ENCODE measurements at places on chromosomes 2 and 18. TPM values are rescaled to one million over a fixed set of nuclear protein-coding genes. Genes with fewer than 3 reads are reported as not detected.

DNA sequence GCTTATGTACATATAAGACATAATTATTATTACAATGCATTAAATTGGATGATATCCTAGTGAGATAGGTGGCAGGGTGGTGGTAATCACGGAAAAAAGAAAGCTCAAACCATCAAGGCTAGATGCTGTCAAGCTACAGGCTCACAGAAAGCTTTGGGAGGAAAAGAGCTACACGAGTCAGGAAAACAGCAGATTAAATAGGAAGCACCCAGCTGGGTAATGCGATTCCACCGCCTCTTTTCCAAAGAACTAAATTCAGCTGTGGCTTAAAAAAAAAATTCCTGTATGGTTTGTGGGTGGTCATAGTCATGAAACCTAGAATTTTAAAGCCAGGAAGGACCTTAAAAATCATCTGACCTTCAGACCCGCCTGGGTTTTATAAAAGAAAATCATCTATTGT, 23.7 kb upstream of the PTPN4 start:
- H3K36me3 ChIP-seq: no peaks in the 10 kb centered on the region
- no peak for DNase-seq

DNA sequence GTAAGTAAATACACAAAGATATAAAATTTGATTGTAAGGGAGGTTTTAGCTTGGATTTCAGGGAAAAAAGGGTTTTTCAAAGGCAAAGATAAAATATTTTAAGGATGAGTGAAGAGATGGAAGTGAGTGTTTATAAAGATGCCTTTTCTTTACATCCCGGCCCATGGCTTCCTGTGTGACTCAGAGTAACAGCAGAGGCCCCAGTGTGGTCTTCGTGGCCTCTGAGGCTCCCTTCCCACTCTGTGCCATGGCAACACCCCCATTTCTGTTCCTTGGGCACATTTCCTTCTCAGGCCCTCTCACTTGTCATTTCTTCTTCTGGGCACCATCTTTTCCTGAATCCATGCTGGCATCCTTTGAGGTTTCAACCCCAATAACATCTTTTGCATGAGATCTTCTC, 92.6 kb upstream of the TMEM18 start:
- no peaks in the 10 kb centered on the region for H3K36me3 ChIP-seq
- DNase-seq: no peak
- no peaks in the 10 kb centered on the region for H3K27me3 ChIP-seq
- no peak overlapping the region for H3K4me3 ChIP-seq

DNA sequence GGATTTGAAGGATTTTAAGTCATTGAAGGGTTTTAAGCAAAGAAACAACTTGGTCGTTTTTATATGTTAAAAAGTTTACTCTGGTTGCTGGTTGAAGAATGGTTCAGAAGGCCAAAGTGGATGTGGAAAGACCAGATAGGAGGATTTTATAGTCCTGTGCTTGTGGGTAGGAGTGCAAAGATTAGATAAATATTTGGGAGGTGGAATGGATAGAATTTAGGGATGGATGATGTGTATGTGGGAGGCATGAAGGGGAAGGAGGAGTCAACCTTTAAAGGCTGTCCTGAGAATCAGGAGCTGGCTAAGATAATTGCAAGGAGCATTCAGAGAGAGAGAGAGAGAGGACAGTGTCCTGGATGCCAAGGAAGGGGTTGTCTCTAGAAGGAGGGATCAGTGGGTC, 190.1 kb upstream of the SPRED2 start:
- H3K36me3 ChIP-seq: no peaks in the 10 kb centered on the region
- no peak overlapping the region for H3K27ac ChIP-seq
- no peaks in the 10 kb centered on the region for H3K4me1 ChIP-seq

GRCh38 chr2:194938066-194938465, 719.0 kb upstream of the SLC39A10 start:
- no peak for DNase-seq
- no peaks in the 10 kb centered on the region for H3K27me3 ChIP-seq
- no peak overlapping the region for H3K27ac ChIP-seq

The FHL2 gene
- total RNA-seq: 11.9 TPM

The TMEM163 gene
- 71.6 TPM for total RNA-seq

GRCh38 chr18:13361431-13361830, 142.9 kb downstream of the LDLRAD4 start:
- H3K4me1 ChIP-seq: no peaks in the 10 kb centered on the region
- H3K36me3 ChIP-seq: no peaks in the 10 kb centered on the region
- no peaks in the 10 kb centered on the region for H3K27me3 ChIP-seq
- H3K27ac ChIP-seq: no peak overlapping the region
- DNase-seq: no peak

DNA sequence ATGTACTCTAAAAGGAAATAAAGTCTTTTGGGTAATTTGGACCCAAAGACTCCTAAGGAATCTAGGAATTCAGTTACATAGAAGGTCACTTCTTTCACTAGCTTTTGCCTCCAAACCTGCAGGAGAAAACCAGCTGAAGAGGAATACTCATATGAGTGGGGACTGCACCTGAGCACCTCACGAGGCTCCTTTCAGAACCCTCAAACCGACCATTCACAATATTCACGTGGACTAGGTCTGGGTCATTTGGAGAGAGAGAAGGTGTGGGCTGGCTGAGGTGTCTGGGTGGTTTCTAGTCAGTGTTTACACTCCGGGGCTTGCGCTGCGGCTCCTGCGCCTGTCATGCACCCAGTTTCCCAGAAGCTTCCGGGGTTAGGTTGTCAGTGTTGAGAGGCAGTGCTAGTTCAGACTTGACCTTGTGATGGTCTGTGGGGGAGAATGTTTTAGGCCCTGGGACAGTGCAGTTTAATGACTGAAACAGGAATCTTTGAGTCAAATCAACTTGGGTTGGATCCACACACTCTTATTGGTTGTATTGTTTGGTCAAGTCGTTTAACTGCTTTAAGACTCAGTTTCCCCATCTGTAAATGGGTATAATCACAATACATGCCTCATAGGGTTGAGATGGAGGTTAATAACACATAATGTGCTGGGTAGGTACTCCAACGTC, 78.4 kb downstream of the LIMS1 start:
- DNase-seq: peak; percentile 74
- H3K27me3 ChIP-seq: no peaks in the 10 kb centered on the region
- H3K36me3 ChIP-seq: no peaks in the 10 kb centered on the region
- H3K4me1 ChIP-seq: peaks cover 47% of the 10 kb centered on the region

The SLC66A3 gene
- 33.2 TPM for total RNA-seq

DNA sequence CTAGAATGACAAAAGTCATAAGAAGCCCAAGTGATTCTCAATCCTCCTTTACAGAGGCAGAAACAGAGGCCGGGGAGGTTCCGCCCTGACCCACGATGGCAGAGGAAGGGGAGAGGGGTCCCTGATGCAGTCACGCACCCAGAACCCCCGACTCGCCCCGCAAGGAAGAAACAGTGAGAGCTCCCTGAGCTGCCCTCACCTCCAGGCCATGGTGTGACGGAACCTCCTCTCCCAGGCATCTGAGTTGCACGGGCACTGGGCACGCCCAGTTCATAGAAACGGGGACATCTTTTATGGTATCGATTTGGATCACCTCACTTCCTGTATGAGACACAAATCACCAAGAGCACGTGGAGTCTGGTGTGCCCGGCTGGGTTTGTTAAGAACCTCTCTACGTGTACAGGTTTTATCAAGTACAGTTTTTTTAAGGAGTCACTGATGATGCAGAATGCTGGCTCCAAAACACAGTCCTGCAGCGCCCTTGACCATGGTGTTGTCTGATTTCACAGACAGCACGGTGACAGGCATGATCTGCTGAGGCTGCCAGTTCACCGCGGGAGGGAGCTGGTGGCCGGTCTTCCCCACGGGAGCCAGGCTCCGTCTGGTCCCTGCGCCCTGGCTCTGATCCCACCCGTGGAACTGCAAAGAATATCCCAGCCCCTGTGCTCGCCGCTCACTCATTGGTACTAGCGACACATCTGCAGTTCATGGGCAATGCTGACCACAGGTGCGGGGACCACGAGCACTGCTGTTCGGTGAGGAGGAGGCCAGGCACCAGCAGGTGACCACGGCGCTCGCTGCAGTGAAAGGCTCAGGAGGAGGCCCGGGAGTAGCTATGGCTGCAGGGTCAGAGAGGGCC, 35.6 kb downstream of the PXDN start:
- no peak for DNase-seq
- no peak overlapping the region for H3K4me3 ChIP-seq
- H3K27ac ChIP-seq: peak overlapping the region; percentile 56
- H3K36me3 ChIP-seq: no peaks in the 10 kb centered on the region
- peaks cover 24% of the 10 kb centered on the region for H3K4me1 ChIP-seq
- no peaks in the 10 kb centered on the region for H3K27me3 ChIP-seq

DNA sequence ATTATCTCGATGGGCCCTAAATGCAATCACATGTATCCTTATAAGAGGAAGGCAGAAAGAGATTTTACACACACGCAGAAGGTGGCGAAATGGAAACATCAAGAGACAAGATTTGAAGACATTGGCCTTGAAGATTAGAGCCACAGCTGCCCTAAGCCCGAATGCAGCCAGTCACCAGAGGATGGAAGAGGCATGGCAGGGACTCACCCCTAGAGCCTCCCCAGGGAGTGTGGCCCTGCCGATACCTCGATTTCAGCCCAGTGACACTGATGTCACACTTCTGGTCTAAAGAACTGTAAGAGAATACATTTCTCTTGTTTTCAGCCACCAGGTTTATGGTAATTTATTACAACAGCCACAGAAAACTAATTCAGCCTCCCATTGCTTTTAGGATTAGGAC, 17.4 kb downstream of the TTC39C start:
- H3K27me3 ChIP-seq: no peaks in the 10 kb centered on the region
- H3K36me3 ChIP-seq: no peaks in the 10 kb centered on the region
- DNase-seq: no peak
- H3K4me3 ChIP-seq: no peak overlapping the region
- no peak overlapping the region for H3K27ac ChIP-seq

DNA sequence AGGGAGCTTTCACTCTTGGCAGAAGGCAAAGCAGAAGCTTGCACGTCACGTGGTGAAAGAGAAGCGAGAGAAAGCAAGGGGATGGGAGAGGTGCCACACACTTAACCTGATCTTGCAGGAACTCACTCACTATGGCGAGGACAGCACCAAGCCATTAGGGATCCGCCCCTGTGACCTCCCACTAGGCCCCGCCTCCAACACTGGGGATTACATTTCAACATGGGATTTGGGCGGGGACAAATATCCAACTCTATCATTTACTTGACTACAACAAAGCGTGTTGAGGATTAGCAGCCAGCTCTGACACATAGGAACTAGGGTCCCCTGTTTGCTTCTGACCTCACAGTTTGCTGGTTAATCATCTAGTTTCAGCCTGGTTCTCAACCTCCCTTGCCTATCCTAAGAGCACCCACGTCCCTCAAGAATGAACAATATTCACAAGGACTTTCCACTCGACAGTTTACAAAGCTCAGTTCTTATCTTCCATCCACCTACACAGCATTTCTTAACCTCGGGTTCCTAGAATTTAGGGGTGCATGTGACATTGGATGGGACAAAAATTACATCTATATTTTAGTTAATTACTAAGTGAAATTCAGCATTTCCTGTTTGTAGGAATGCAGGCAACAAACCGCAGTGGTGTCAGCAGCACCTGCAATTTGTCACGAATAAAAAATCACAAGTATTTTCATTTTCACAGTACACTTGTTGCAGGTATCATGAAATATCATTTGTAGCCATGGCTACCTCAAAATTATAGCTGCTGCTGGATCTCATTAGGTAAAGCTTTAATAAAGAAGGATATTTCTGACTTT, 36.0 kb downstream of the LBH start:
- H3K36me3 ChIP-seq: no peaks in the 10 kb centered on the region
- H3K4me1 ChIP-seq: peaks cover 42% of the 10 kb centered on the region
- H3K4me3 ChIP-seq: no peak overlapping the region
- H3K27ac ChIP-seq: no peak overlapping the region

The SOX11 gene
- total RNA-seq: not detected

- no peak overlapping the region for H3K4me3 ChIP-seq
- no peaks in the 10 kb centered on the region for H3K27me3 ChIP-seq
- H3K27ac ChIP-seq: no peak overlapping the region
Observed at GRCh38 chr2:109365131-109365530, 236.1 kb downstream of the SH3RF3 start.

DNA sequence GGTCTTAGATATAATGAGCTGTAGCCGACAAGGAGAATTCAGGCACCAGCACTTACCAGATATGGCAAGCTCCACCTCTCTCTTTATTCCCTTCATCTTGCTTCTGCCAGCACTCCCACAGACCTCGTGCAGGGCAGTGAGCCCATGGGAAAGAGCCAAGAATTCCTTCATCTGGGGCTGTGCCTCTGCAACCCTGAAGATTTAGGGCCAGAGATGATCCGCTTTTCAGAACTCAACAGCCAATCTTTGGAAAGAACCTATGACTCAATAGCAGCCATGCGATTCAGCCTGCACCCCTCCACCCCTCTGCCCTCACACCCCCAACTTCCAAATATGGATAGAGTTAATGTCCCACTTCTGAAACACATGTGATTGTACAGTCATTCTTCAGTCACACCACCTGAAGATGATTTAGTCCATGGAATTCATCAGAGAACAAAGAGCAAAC, 533.7 kb upstream of the TNP1 start:
- no peaks in the 10 kb centered on the region for H3K36me3 ChIP-seq
- H3K4me1 ChIP-seq: no peaks in the 10 kb centered on the region
- H3K27me3 ChIP-seq: no peaks in the 10 kb centered on the region
- H3K4me3 ChIP-seq: no peak overlapping the region

The FAP gene
- 1.8 TPM for total RNA-seq

- no peaks in the 10 kb centered on the region for H3K27me3 ChIP-seq
- no peaks in the 10 kb centered on the region for H3K36me3 ChIP-seq
- no peak overlapping the region for H3K4me3 ChIP-seq
- no peaks in the 10 kb centered on the region for H3K4me1 ChIP-seq
Observed at GRCh38 chr2:167398873-167399272, 510.6 kb downstream of the XIRP2 start.

- no peak overlapping the region for H3K4me3 ChIP-seq
- no peak for DNase-seq
- H3K27me3 ChIP-seq: peaks cover 87% of the 10 kb centered on the region
- H3K36me3 ChIP-seq: no peaks in the 10 kb centered on the region
- no peak overlapping the region for H3K27ac ChIP-seq
- H3K4me1 ChIP-seq: peaks cover 71% of the 10 kb centered on the region
Observed at GRCh38 chr2:44934038-44934982, 7.2 kb upstream of the SIX3 start.

DNA sequence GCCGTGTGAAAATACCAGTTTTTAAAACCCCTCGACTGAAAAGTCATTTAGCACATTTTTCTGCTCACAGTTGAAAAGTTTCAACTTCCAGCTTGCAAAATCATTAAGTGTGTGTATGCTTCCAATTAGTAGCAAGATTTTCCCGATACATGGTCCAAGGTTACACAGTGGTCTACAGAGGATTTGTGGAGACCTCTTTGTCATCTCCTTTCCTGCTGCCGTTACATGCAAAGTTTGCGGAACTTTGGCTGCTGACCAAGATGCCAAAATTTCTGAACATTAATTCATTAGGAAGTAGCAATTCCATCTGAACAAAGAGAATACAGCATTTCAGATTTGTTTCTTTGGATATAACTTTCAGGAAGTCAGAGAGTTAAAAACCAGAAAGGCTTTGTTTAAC, 474.6 kb downstream of the PLCL1 start:
- H3K27ac ChIP-seq: no peak overlapping the region
- no peak overlapping the region for H3K4me3 ChIP-seq
- no peaks in the 10 kb centered on the region for H3K36me3 ChIP-seq
- no peaks in the 10 kb centered on the region for H3K27me3 ChIP-seq
- H3K4me1 ChIP-seq: no peaks in the 10 kb centered on the region

The DSG1 gene
- not detected for total RNA-seq

GRCh38 chr2:240114233-240114632, 21.9 kb downstream of the COPS9 start:
- H3K27me3 ChIP-seq: no peaks in the 10 kb centered on the region
- no peaks in the 10 kb centered on the region for H3K36me3 ChIP-seq
- H3K27ac ChIP-seq: no peak overlapping the region
- H3K4me1 ChIP-seq: no peaks in the 10 kb centered on the region

The PAX8 gene
- 1.9 TPM for total RNA-seq

- peak; percentile 90 for DNase-seq
- H3K27ac ChIP-seq: no peak overlapping the region
- H3K36me3 ChIP-seq: no peaks in the 10 kb centered on the region
- H3K4me1 ChIP-seq: no peaks in the 10 kb centered on the region
- H3K4me3 ChIP-seq: no peak overlapping the region
- no peaks in the 10 kb centered on the region for H3K27me3 ChIP-seq
Observed at GRCh38 chr2:11248-11941, 34.9 kb downstream of the FAM110C start.
